ENCODE measurements at places on chromosomes 5 and 9.

GRCh38 chr9:801399-802071 is 40.0 kb upstream of the DMRT1 start:
- DNase-seq: no peak

DNA sequence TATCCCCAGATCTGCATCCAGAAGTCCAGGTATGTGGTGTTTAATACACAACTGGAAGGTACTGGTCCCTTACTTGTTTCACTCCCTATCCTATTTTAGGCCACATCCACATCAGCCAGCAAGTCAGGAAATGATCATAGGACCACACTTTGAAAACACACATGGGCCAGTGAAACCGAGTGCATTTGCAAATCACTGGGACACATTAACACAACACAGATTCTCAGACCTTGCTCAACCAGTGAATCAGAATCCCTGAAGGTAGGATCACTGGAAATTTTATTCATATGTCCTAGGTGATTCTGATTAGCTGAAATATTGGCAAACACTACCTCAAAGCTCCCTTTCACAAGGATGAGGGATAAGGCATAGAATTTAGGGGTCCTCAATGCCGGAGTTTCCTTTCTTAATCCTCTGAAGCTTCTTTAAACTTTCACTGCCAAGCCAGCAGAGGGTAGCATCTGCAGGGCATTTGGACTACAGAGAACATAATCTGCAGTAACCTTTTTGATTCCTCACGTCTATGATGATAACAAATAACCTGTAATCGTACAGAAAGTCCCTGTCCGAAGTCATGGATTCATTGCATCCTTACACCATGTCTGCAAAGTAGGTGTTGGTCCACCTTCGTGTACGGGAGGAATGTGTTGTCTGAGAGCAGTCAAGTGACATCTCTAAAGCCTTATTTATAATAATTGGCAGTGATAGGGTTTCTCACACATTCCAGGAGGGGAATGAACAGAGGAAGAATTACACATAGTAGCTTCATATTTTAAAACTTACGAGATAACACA is 11.0 kb upstream of the ABLIM3 start:
- no peak for DNase-seq

DNA sequence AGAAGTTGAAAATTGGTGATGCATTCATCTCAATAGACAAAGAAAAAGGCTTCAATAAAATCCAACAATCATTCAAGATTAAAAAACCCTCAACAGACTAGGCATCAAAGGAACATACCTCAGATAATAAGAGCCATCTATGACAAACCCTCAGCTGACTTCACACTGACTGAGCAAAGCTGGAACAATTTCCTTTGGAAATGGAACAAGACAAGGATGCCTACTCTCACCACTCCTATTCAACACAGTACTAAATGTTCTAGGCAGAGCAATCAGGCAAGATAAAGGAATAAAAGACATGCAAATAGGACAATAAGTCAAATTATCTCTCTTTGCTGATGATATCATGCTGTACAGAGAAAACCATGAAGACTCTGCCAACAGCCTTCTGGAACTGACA is 1188.1 kb downstream of the DTWD2 start:
- no peak for DNase-seq

GRCh38 chr5:98050583-98050982 is 722.9 kb upstream of the RGMB start:
- DNase-seq: no peak

DNA sequence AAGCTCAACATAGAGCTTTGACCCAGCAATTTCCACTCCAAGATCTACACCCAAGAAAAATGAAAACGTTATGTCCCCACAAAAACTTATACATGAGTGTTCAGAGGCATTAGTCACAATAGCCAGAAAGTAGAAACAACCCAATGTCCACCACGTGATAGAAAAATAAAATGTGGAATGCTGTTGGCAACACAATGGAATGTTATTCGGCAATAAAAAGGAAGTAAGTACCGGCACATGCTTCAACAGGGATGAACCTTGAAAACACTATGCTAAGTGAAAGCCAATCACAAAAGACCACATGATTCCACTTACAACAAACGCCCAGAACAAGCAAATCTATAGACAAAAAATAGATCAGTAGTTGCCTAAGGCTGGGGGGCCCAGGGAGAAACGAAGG is 6.0 kb downstream of the UBQLN1 start:
- no peak for DNase-seq

- no peak for DNase-seq
Measured at GRCh38 chr9:127159949-127160610, 37.6 kb upstream of the ANGPTL2 start.

GRCh38 chr9:91386765-91387164 is 25.0 kb upstream of the AUH start:
- DNase-seq: no peak

- DNase-seq: no peak
Measured at GRCh38 chr5:122755783-122756182, 19.1 kb upstream of the SNX2 start.

DNA sequence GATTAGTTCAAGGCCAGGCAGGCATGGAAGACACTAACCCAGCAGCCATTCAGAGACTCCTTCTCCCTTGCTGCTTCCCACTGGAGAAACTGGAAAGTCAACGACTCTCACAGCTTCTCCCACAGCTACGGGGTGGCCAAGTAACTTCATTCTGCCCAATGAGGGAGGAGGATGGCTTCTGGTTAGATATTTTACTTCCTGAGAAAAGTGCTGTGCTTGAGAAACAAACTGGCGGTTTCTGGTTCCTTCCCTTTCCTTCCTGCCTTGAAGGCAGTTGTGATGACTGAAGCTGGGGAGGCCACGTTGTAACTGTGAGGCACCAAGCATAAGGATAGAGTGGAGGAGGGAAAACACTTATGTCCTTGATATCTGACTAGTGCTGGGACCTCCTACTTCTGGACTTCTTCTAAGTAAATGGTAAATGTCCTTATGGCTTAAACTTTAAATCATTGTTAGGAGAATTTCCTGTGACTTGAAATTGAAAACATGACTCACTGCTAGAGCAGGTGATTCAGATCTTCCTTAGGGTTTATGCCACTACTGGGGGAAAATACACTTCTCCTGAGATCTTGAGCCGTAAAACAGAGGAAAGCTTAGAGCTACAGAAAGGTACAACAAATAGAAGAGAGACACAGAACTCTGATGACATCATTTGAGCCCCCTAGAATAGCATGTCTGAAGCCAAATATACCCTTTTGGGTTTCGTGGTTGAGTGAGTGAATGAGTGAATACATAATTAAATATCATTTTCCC is 3.1 kb upstream of the GNPDA1 start:
- DNase-seq: no peak

- no peak for DNase-seq
Measured at GRCh38 chr9:129069862-129070641, 10.9 kb upstream of the DOLPP1 start.

GRCh38 chr9:120438836-120439546 is 141.0 kb downstream of the CDK5RAP2 start:
- DNase-seq: no peak

DNA sequence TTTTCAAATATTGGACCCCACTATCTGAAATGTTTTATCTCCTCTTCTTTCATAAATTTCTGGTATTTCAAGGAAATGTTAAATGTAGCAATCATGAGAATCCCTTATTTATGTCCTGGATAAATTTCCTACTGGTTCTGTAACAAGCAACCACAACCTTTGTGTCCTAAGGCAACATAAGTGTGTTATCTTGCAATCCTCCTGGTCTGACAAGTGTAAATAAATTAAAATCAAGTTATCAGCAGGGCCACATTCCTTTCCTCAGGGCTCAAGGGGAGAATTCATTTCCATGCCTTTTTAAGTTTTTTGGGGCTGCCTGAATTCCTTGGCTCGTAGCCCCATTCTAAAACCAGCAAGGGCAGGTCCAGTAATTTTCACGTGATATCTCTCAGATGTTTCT is 83.2 kb downstream of the CDH9 start:
- no peak for DNase-seq

- DNase-seq: no peak
Measured at GRCh38 chr5:27748847-27749246, 710.5 kb upstream of the CDH9 start.

DNA sequence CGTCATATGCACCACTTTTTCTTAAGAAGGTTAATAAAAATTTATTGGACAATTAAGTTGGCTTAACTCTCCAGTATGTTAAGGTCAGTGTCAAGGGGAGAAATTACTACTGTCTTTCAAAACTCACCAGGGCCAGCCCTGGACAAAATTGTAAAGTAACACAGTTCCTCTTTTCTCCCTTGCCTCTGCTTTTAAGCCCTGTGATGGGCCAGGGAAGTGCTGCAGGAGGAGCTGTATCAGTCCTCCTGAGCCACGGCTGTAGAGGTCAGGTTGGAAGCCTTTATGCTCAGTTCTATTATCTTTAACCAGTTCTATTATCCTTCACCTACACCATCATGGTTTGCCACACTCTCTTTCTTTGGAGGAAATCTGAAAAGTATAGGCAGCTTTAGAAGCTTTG is 11.5 kb upstream of the PPP2R2B start:
- DNase-seq: no peak

DNA sequence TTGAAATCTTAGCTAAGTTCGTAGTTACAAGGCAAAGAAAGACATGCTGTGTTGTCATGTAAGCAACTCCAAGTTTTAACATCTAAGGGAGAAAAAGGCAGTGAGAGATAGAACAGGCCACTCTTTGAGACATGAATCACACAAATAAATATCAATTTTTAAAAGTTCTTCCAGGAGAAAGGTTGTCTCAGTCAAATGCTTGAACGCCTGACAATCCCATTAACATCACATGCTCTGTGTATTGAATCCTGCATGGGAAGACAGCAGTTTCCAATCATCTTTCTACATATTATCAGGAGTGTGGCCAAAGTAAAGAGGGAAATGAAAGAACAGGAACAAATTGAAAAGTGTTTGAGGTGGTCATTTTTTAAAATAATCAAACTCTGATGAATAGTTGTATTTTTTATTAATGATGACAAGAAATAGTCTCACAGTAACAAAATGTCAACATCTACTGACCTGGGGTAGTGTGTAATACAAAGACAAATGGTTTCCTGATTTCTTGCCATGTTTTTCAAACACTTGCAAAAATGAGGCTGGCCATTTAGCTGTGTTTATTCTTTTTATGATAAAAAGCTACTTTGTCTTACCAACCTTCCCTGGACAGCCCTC is 6.4 kb upstream of the C6 start:
- DNase-seq: no peak

GRCh38 chr5:175654339-175654738 is 3.5 kb upstream of the HRH2 start:
- DNase-seq: no peak

DNA sequence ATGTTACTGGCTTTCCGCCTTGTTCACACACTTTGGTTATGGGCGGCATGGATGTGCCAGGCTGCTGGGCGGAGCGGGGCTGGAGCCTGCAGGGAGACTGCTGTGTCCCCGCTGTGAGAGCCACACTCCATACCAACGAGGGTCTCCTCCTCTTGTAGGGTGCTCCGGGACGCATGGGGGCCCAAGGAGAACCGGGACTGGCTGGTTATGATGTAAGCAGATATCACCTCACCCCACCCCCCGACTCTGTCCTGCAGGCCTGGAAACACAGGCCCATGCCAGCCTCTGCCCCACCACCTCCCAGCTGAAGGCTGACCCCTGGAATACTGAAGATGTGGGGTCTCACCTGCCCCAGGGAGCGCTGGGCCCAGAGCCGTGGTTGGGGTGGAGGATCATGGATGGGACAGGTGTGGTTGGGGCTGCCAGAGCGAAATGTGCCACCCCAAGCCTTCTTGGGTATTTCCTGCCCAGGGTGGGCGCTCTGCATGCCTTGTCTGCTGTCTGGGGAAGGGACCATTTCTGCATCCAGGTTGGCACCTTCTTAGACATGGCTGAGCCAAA is 39.3 kb upstream of the ORM1 start:
- DNase-seq: no peak

DNA sequence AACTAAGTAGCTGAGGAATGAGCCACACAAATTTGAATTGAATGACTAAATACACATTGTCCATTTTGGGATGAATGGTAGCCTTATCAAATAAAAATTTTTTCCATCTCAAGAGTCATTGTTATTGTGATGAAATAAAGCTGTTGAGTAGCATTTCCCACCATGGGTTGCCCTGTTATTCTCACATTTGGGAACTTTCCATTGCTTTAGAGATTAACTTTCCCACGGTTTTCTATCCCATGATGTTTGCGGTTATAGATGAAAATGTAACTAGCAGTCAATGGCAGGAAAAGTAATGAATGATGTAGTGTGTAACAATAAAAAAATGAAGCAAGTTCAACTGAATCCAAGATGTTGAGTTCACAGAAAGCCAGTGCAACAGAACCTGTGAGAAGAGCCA is 59.9 kb upstream of the PLPP1 start:
- no peak for DNase-seq

Measured in heart right ventricle (tissue), 16 donors.